H7 (cell line): ENCODE measurements at places on chromosomes 1 and 21.
A peak's percentile ranks its signal among the peaks of the same experiment; 100 is the strongest.

- no peak for DNase-seq
Observed at GRCh38 chr1:217494767-217495166, 136.1 kb downstream of the GPATCH2 start.

DNA sequence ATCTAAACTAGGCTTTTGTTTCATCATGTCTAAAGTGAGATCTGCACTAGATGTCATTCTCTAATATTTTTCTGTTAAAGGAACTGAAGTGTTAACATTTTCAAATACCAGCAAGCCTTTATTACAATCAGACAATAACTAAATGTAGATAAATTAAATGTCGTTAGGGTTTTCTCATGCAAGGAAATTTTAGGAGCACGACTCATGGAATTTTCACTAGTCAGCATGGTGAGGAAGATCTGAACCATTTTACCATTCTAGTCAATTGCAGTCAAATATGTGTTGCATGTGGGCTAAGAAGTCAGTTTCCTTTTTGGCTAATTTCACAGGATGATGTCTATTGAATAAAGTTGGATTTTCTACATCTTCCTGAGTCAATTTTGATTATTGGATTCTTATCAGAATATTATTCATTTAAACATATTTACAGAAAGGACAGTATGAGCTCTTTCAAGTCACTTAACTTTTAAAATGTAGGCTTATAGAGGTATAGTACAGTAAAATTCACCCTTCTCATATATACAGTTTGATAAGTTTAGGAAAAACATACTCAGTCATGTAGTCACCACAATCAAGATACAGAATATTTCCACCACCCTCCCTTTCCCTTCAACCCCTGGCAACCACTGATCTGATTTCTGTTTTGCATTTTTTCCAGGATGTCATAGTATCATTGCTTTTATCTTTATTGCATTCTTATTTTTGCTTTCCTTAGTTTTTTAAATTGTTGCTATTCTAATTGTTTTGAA is 9.2 kb downstream of the GCSAML start:
- DNase-seq: no peak

DNA sequence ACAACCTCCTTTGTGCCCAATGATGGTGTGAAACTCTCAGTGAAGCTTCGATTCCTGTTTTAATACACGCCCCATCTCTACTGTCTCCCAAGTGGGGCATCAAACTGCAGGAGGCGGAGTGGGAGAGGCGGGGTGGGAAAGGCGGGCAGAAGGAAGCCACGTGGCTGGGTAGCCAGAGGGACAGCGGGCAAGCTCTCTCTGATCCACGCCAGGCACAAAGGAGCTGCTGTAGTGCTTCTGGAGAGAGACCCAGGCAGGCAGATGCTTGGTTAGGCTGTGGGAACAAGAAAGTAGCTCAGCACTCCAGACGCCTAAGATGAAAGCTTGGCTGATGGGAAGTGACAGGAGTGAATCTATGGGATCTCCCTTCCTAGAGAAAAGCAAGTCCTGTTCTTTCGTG is 25.7 kb downstream of the TRIM67 start:
- no peak for DNase-seq

DNA sequence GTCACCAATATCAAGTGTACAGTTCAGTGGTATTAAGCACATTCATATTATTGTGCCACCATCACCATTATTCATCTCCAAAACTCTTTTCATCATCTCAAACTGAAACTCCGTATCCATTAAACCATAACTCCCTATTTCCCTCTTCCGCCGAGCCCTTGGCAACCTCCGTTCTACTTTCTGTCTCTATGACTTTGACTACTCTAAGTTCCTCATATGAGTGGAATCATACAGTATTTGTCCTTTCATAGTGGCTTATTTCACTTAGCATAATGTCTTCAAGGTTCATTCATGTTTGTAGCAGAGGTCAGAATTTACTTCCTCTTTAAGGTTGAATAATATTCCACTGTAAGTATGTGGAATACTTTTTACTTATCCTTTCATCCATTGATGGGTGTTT is 21.7 kb downstream of the SELP start:
- no peak for DNase-seq

DNA sequence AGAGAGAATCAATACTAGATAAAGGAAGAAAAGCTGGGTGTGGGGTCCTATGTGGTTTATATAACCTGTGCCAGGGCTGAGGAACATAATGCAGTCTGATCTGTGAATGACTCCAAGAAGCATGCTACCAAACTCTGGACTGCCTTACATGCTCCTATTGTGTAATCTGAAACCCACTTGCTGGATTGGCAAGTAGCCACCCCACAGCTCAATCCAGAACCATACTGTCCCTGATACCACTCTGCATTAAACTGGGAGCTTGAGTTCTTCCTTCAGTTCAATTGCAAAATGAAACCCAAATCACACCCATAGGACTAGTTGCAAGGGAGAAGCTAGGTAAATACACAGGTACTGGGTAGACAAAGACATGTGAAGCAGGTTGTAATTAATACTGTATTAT is 115.4 kb upstream of the NEGR1 start:
- DNase-seq: no peak

DNA sequence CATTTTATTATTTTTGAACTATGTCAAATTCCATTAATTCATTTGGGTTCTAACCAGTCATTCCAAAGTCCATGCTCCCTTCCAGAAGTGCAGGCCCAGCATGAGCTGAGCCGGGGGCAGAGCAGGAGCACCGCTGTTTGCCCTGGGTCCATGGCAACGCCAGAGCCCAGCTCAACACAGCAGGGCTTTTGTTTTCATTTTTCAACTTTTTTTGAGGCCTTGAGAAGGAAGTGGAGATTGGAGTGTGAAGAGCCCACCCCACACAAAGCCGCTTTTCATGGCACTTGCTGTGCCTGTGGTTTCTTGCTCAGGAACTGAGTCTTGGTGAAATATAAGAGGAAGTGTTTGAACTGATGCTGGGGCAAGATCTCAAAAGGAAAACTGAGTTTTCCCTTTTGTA is 13.2 kb upstream of the PRMT2 start:
- DNase-seq: peak; percentile 58

DNA sequence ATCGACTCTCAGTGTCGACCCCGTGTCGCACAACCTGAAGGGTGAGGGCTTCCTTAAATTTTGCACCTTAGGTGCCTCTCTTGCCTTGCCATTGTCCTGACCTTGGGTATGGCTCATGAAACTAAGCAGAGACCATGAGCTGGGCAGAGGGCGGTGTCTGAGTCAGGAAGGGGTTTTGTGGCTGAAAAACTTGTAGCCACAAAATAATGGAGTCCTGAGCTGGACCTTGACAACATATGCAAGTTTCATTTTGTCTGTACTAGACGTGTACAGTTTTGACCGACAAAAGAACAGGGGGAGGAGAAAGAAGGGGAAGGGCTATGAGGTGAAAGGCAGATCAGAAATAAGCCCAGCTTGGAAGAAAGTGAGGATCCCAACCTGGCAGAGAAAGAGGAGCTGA is 8.3 kb upstream of the RUNX1 start:
- no peak for DNase-seq

DNA sequence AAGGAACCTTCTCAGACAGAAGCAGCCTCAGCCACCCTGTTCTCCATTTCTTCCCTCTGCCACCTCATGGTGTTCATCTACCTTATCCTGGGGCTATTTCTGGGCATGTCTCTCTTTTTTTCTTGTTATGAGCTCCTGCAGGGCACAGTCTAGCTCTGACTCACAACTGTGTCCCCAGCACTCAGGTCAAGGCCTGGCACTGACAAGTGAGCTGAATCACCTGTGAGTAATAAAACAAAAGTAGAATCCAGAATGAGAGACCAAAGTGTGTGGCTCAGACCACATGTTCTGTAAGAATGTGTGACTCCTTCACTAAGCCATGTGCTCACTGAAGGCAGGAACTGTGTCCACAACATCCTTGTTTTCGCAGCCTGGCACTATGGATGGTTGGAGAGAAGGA is 23.2 kb downstream of the C1orf94 start:
- DNase-seq: no peak

DNA sequence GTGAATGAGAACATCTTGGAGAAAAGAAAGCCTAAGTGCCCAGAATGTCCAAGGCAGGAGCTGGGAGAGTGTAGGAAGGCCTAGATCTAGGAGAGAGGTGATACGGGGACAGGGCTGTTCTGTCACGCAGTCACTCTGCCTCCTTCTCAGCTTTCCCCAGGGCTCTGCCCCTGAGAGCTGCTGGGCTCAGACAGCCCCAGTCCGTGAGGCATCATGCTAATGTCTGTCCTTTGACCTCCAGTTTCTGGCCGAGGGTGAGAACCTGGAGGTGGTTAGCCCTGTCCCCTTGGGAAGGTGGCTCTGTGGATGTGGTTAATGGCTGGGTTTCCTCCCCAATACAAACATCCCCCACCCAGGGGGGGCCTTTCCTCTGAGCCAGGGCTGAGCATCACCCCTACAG is 63.2 kb downstream of the FAM163A start:
- DNase-seq: no peak

GRCh38 chr1:219931033-219931432 is 2.7 kb upstream of the SLC30A10 start:
- no peak for DNase-seq

- DNase-seq: no peak
Observed at GRCh38 chr1:218031901-218032300, 253.2 kb upstream of the RRP15 start.

- peak; percentile 47 for DNase-seq
Observed at GRCh38 chr1:158793604-158794003, 12.6 kb upstream of the OR6N2 start.

- DNase-seq: no peak
Observed at GRCh38 chr1:31551208-31551607, 25.1 kb upstream of the TINAGL1 start.

DNA sequence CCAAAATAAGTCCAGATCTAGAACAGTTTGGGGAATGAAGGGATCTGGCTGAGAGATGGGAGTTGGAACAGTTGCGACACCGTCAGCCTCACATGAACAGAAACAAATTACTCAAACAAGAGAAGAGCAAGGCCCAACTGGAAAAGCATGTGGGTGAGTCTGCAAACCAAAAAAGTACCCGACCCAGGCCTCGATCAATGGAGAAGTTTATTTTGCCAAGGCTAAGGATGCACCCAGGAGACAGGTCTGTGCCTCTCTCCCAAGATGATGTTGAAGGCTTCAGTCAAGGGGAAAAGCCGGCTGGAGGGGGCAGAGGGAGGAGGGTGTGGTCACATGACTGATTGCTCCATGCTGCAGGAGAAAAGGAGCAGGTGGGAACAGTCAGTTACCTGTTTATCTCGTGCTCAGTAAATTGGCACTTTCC is 42.3 kb downstream of the KRTAP10-1 start:
- DNase-seq: peak; percentile 63

GRCh38 chr21:41894922-41895557 is 15.9 kb upstream of the PRDM15 start:
- DNase-seq: no peak

DNA sequence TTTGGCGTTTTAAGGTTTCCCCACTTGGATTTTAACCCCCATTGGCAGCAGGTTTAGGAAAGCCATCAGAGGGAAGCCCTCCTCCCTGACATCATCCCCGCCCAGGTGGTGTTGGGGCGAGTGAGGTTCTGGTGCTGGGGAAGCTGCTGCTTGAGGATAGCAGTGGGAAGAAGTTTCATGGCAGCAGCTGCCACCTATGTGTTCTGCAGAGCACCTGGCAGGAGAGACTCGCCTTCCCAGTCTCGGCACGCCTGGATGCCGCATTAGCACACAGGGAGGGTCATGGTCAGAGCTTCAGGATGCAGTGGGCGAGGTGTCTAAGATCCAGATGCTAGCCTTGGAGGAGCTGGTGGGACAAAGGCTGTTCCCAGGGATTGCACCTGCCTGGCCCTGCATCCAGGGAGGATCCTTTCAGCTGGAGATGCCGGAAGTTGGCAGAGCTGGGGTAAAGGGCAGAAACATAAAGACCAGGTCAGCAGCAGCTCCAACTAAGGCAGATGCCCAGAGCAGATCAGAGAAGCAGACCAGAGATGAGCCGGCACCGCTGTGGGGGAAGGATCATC is 33.9 kb downstream of the ABCG1 start:
- no peak for DNase-seq

DNA sequence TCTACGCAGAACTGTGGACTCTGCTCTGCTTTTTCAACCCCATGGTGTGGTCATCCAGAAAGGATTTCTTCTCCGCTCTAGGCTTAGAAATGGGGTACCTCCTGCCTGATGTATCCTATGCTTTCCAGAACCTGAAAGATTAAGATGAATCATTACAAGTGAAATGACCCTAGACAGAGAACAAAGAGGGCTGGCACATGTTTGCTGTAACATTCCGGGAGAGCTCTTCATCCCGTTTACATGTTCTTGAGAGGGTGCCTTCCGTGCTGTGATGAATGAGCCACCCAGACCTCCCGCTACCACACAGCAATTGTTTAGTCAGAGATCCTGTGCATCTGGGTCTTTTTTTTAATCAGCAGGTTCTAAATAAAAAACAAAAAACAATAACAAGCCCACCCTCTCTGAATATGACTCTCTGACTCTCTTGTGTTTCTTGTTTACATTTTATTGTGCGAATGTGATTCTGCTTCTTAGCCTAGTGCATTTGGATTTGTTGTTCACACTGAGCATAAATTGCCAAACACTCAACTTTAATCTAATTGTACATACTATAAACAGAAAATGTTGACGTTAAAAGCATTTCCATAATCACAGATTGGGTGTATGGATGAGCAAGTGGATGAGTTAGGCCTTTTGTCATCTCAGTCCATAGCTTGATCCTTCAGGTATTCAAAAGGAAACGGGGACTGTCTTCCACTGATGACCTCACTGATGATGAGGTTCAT is 87.1 kb downstream of the GPR88 start:
- no peak for DNase-seq

- no peak for DNase-seq
Observed at GRCh38 chr21:21406921-21407320, 408.7 kb downstream of the NCAM2 start.

DNA sequence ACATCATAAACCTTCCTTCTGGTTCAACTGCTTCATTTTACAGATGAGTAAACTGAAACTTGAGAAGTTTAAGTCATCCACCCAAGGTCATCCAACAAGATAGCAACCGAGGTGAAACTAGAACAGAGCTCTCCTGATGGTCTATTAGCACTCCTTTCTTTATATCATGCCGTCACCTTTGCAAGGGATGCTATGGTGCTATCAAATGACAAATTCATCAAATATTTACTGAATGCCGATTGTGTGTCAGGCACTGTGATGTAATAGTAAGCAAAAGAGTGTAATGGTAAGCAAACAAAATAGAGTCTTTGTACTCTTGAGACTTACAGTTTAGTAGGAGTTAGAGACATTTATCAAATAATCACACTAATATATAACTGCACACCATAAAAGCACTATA is 14.0 kb upstream of the SGIP1 start:
- DNase-seq: no peak

DNA sequence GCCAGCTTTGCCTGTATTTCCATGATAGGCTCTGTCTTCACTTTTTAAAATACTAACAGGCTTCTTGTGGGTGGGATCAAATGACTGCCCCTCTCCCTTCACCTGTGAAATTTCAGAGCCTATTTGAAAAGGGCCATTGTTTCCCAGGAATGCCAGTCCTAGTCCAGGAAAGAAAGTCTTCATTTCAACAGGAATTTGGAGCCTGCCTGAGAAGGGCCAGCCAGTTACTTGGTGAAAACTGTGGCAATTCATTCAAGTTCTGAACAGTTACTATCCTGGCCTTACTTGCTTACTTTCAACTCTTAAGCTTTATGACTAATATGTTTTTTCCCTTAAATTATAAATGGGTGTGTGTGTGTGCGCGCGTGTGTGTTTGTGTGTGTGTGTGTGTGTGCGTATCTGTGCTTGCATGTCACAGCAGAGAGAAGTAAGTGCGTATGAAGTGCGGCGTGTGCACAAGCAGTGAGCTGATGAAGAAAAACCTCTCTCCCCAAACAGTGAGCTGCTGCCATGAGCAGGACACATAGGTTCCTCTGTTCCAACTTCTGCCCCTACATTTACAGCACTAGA is 67.5 kb upstream of the RNPC3 start:
- peak; percentile 1 for DNase-seq

- no peak for DNase-seq
Observed at GRCh38 chr1:89546082-89546889, 21.7 kb downstream of the LRRC8B start.

- no peak for DNase-seq
Observed at GRCh38 chr1:228875741-228876140, 140.5 kb downstream of the RHOU start.
